ENCODE measurements at places on chromosomes 3 and 15.
A peak's percentile ranks its signal among the peaks of the same experiment; 100 is the strongest.

DNA sequence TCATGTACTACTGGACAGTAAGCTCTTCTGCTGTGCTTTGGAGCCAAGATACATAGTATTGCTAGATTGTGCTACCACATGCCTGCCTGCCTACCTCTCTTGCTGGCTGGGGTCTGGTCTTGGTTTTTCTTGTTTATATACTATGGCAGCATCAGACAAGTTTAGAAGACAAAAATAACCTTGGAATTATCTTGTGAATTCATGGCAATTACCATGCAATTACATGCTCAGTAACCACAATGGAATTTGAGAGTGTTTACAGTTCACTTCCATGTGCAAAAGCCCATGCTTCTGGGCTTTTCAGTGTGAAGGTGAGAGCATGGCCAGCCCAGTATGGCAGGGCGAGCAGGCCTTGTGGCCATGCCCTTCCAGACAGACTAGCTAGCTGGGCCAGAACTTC, 48.0 kb upstream of the C15orf61 start:
- no peak for DNase-seq

DNA sequence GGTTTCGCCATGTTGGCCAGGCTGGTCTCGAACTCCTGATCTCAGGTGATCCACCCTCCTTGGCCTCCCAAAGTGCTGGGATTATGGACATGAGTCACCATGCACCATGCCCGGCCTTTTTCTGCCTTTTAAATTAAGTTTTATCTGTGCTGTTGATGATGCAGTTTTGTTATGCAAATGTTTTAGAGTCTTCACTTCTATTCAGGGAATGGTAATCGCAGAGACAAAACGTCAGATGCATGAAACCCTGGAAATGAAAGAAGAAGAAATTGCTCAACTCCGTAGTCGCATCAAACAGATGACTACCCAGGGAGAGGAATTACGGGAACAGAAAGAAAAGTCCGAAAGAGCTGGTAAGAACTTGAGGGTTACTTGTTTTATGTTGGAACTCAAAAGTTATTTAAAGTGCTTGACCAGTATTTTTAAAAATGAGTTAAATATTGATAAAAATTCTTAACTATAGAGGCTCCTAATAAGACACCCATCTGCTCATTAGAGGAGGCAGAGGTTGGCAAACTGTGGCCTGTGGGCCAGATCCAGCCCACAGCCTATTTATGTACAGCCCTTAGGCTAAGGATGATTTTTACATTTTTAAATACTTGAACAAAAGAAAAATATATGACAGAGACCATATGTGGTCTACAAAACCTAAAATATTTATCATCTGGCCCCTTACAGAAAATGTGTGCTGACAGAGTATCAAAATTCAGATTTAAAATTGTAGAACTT, 127.8 kb upstream of the LRRFIP2 start:
- no peak for DNase-seq

- no peak for DNase-seq
These were observed 202.0 kb downstream of the ADAMTSL3 start for GRCh38 chr15:83855956-83856355.

- DNase-seq, result no peak
These were observed 166.6 kb upstream of the SLC24A5 start for GRCh38 chr15:47954196-47954595.

DNA sequence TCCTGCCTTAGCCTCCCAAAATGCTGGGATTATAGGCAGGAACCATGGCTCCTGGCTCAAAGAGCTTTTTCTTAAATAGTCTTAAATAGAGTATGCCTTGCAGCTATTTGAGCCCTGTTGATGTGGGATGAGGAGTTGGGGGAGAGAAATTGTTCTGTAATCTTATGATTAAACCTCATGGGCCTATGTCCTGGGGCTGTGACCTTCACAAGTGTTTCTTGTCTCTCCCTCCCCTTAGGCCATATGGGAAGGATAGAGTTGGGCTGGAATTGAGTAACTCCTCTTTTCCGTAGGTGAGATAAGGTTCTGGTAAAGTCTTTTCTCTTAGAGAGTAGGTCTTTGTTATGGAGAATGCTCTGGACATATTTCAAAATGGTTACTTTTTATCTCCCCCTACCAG, 114.3 kb downstream of the ARNT2 start:
- DNase-seq, result no peak

DNA sequence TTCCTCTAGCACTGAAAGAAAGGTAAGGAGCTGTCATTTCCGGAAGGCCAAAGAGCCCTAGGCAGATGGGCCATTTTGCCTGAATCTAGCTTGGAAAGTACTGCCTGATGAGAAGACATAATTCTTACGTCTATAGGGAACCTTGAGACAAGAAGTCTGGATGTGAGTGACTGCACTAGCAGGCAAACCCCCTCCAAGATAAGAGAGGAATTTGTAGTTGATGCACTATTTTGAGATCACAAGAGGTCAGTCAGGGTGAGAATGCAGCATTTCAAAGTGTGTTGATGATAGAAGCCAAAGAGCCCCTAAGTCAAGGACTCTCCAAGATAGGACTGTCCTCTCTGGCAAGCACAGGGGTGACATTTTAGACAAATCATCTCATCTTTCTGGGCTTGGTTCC, 99.2 kb downstream of the HES1 start:
- DNase-seq, result no peak

- DNase-seq, result no peak
These were observed 112.0 kb upstream of the NEO1 start for GRCh38 chr15:72940229-72940622.

- no peak for DNase-seq
These were observed 11.3 kb downstream of the B3GALNT1 start for GRCh38 chr3:161093895-161094294.

DNA sequence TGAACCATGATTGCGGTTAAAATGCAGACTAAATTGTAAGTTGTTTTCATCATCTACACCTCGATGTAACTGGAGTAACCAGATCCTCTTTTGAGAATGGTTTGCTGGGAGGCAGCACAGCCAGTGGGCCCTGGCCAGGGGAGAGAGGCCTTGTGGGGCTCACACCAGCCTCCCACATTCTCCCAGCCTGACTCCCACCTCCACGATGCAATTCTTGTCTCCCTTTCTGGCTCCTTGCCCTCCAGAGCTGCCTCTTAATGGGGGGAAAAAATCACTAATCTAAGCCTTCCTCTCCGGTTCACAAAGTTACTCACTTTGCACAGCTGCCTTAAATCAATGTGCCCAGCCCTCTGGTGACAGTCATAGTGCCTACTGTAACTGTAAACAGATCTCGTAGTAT, 17.9 kb upstream of the PAQR5 start:
- no peak for DNase-seq

DNA sequence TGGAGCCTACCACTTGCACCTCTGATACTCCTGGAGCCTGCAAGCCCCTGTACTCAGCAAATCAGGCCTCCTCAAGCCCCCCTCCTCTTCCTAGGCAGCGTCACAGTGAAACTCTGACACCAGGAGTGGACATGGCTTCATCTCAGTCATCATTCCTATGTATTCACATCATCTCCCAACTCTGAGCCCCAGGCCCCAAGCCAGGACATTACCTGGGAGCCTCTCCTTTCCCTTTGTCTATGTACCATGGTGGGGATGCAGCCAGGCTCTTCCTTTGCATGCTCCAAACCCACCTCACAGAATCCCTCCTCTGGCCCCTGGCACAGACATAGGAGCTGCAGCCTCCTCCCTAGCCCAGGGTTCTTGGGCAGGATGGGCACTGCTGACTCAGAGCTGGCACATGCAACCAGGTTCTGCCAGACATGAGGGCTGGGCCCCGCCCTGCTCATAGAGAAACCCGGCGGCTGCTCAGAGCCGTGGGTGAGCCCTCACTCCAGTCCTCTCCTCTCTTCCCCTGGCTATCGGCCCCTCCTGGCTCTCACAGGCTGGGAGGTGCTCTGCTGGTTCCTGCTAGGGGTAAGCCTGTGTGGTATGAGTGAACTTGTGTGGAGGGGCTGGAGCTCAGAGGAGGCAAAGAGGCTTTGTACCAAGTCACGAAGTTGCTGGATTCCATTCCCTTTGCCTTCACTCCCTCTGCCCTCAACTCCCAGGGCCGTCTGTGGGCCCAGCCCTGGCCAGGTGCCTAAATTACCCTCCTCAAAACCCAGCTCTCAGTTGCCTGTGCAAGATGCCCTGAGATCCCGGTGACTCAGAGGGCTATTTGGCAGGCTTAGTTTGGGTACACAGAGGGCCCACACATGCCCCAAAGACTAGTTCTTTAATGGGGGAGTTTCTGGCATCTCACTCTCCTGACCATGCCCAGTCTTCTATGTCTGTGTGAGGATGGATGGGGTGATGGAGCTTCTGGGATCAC, 1.9 kb upstream of the PLCD1 start:
- DNase-seq, result peak; percentile 35

- no peak for DNase-seq
These were observed 393.1 kb upstream of the CDIN1 start for GRCh38 chr15:36186376-36186775.

GRCh38 chr15:85621094-85621493, 173.6 kb downstream of the KLHL25 start:
- peak; percentile 29 for DNase-seq

- DNase-seq, result no peak
These were observed 12.9 kb upstream of the TM6SF1 start for GRCh38 chr15:83094583-83094982.

DNA sequence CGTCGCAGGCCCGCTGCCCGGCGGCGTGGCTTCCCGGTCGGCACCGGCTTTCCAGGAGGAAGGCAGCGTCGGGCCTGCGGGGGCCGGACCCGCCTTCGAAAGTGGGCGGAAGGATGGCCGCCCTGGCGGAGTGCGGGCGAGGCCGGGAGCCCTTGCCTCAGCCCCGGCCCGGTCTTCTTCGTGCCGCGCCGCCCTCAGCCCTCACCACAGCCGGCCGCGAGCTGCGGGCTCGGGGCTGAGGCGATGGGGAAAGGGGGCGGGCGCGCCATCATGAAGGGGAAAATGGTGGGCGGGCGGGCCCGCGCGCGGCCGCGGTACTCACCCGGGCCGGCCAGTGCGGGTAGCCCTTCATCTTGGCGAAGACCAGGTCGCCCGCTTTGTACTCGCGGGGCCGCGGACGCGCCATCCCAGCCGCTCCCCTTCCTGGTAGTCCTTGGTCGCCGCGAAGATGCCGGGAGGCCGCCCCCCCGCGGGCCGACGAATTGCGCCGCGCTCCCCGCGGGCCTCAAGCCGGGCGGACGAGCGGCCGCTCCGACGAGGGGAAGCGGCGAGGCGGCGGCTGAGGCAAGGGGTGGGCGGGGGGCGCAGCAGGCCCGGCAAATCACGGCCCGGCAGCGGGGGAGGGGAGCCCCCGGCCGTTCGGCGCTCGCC, 489 bp downstream of the HDGFL3 start:
- DNase-seq, result peak; percentile 5

DNA sequence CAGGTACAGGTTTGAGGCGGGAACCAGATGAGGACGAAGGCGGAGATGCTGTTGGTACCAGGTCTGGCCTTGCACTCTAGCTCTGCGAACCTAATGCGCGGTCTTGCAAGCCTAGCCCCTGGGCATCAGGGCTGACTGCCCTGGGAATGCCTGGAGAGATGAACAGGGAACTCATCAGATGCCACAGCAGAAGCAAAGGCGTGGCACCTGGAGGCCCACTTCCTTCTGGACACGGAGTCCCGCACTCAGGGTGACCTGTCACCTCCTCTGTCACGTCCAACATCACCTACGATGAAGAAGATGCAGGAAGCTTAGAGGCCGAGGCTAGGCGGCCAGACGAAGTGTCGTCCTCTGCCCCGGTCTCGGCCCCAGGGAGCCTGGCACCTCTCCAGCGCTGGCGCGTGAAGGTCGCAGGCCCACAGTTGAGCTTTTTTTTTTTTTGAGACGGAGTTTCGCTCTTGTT, 9.4 kb downstream of the RPLP1 start:
- no peak for DNase-seq

DNA sequence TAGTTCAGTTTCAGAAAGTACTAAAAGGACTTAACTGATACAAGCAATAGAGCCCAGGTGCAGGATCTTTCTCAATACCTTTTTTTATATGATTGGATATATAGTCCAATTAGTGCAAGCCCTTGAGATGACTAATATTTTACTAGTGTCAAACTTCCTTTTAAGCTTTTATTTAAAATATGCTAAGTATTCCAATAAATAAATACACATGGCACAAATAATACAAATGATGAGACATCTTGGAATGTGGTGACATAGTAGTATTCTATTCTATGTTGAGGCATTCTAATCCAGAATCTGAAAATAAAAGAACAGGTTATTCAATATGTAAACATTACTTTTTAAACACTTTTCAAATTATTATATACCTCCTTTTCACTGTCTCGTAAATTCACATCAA, 670.0 kb downstream of the SI start:
- no peak for DNase-seq

- DNase-seq, result no peak
These were observed 28.6 kb downstream of the LRTM1 start for GRCh38 chr3:54899273-54899672.

DNA sequence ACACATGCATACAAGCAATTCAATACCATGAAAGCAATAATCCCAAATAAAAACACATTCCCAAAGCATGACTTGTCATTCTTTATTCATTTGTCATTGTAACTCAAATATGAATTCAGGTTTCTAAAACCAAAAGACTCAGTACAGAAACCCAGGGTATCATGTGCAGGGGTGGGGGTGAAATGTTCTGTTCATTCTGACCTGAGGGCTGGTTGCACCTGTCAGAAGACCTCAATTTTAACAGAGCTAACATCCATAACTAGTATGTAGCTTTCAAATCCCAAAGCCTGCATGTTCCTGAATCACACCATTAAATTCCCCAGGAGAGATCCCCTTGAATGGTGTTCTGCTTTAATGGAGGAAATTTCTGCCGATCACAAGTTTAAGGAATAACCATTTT, 738.7 kb downstream of the MCTP2 start:
- DNase-seq, result no peak

GRCh38 chr15:79610021-79610420, 177.9 kb downstream of the MINAR1 start:
- DNase-seq, result no peak

DNA sequence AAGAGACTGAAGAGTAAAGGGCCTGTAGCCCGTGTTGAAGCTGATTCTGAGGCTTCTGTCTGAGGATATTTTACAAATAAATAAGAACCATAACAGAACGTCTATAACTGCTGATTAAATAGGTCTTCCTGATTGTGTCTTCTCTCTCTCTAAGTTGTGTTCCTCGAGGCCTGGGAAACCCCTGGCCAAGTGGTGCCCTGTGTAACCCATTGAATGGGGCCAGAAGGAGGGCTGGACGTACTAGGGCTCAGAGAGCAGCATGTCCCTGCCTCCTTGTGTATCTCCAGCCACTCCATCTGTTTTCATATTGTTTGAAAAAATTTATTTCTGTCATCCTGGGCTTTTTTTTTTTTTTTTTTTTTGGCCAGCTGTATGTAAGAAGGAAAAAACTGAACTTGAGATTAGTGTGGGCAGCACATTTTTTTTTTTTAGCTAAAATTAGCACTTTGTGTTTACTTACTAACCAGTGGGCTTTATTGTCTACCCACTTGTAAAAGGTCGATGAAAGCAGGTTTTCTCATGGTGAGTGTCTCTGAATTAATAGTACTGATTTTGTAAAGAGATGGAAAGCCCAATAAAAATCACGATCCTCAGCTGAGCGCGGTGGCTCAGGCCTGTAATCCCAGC, 10.7 kb downstream of the DHX30 start:
- DNase-seq, result no peak

Data from CD4-positive, alpha-beta T cell treated with Interleukin-21 for 1 hour (primary cell).